ENCODE measurements at places on chromosomes 7 and 10.

GRCh38 chr7:133026210-133026859 is 55.6 kb downstream of the CHCHD3 start:
- DNase-seq: no peak

- no peak for DNase-seq
Observed at GRCh38 chr7:28723336-28723735, 234.8 kb downstream of the TRIL start.

DNA sequence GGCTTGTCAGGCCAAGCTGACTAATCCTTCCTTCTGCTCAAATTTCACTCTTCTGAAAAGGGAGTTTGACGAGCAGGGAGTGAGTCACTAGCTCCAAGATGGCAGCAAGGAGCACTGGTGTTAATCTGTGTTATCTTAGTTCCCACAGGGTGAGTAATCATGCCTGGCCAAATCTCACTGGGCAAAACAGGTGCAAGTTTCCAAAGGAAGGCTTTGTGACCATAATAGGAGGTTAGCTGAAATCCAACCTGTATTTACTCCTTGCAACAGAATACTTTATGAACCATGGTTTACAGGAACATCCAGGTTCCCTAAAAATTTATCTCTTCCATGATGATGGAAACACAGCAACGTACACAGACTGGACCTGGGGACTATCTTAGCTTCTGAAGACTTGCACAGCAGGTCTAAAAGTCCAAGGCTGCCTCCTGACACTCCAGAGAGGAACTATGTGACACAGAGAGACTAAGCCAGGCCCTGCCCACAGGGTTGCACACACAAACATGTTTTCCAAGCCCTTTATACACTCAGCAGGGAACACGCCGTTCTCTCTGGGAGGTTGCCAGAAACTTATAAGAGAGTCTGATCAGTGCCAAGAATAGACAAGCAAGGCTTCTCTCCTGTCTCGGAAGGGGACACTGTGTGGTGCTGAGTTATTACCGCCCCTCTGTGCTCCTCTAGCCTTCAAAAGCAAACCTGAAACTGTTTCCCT is 46.3 kb downstream of the PDK4 start:
- peak; percentile 26 for DNase-seq

DNA sequence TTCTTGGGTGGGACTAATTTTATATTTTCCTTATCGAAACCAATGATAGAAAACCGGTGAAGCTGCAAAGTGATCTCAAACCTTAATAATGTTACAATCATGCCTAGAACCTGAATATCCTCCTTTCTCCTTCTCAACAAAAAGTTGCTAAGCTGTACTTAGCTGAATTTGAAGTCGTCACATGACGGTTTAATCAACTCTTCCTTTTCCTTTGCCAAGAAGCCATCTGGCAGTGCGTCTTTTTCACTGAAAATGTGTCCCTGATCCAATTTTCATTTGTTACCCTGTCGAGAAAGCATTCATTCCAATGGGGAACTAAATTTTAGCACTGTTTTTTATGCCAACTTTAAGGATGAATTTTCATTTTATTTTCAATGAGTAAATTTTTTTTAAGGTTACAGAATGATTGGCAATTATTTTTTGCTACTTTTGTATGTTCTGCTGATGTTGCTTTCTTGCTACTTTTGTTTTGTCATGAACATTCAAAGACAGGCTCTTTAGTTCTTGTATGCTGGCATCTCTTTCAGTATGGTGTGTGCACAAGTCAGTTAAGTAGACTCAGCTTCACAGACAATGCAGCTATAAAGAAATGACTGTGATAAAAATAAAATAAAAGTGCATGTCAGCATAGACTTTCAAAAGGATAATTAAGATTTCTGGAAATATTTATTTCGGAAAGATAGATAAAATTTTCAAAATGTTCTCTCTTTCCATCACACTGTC is 980.0 kb downstream of the DNAJB9 start:
- no peak for DNase-seq

DNA sequence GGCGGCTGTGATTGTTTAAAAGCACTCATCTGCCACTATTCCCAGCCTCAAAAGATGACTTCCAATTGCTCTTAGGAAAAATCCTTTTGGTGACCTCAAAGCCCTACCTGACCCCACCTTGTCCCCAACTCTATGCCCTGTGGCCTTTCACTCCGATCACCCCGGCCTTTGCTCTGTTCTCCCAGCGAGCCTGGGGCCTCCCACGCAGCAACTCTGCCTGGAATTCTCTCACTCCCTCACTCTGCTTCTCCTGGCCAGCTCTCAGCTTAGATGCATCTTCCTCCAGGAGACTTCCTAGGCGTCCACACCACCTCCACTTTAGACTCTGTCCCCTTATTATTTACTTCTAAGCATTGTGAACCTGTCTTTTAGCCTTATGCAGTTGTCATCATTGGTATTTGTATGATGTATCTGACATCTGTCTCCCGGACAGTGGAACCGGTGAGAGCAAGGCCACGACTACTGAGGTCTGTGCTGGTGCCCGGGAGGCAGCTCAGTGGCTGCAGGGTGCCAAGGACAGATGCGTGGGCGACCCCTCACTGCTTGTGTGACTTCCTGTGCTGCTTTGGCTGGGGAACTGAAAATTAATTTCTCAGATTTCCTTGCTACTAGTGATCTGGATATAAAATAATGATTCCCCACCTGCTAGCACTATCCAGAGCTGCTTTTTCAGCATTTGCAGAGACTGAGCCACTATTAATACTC is 63.0 kb downstream of the PIP4K2A start:
- DNase-seq: no peak

GRCh38 chr10:112209684-112210131 is 26.1 kb upstream of the GPAM start:
- no peak for DNase-seq
